ENCODE measurements at places on chromosomes 1 and 21.

- DNase-seq, result no peak
Measured at GRCh38 chr1:3852711-3853485, 4.1 kb downstream of the CEP104 start.

DNA sequence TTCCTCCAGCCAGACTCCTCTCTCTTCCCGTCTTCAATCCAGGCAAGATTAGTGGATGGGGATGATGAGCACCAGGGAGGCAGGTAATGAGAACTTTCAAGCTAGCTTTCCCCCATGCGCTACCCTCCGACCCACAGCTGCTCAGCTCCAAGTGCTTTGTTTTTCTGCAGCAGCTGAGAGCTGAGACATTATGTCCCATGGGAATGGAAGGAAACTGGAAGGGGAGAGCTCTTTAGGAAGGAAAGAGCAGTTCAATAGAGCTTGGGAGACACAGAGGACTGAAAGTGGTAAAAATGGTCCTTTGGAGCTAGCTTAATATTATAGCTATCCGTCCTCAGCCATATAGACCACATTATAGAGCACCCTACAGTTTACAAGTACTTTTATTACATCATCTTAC, 39.8 kb downstream of the RAB3B start:
- DNase-seq, result no peak

DNA sequence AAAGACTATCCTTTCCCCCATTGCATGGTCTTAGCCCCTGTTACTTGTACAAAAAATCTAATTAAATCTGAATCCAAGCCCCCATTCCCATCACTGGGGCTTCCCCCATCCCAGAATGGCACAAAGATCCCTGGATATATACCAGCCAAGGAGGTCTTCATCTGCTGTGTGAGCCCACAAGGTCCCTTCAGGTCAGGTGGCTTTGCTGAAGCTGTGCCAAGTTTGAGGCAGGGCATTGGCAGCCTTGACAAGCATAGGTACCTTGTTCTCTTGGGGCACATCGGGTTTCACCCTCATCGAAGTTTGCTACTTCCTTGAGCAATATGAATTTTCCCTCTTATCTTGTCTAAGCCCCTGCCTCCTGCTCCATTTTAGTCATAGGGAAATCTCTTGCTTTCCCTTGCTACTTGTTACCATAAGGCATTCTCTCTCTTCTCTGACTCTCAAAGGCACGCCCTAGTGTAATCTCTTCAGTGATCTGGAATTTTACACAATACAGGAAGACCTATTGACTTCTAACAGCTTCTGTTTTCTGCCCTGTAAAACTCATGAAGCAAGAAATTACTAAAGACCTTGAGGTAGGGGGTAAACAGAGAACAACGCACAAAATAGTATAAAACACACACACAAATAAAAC, 71.4 kb upstream of the COG2 start:
- DNase-seq, result no peak

DNA sequence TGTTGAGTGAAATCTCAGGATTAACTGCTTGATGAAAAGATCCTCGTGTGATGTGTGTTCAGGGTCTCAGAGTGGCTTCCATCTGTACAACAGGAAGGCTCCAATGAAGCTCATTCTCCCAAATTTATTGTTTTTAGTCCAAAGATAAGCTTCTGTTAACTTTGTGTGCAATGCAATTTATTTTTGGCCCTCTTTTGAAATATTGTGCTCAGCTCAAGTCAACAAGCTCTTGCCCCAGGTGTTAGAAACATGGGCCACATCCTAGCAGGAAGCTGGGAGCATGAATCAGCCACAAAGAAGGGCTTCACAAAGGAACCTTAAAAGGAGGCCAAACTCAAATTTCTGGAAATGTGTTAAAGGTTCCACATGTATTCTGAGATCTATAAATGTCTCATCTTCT, 135.7 kb downstream of the PCP4 start:
- no peak for DNase-seq

DNA sequence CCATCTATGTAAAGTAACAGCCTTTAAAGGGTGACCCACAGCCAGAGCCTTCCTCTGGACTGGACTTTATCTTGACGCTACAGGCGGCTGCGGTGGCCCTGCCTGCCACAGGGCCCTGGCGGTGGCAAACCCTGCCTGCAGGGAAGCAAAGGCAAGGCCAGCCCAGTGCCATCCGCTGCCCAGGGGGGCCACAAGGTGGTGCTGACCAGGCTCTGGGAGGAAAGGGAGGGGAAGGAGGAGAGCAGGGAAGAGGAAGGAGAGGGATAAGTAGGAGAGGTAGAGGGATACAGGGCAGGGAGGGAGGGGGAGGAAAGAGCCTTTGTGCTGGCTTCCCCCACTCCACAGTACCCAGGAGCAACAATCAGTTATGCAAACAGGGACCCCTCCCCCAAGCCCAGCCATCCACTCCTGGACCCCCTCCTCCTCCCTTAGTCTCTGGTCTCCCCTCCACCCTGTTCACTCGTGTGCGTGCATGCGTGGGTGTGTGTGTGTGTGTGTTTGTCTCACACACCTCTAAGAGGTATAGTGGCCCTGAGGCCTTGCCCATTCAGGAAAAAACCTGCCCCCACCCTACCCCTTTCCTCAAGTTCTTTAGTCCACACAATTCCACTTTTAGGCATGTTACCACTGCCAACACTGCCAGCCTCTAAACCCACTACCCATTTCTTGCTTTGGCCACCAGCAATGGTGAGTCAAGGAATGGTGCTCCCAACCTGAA, 30.3 kb downstream of the SSBP3 start:
- no peak for DNase-seq

DNA sequence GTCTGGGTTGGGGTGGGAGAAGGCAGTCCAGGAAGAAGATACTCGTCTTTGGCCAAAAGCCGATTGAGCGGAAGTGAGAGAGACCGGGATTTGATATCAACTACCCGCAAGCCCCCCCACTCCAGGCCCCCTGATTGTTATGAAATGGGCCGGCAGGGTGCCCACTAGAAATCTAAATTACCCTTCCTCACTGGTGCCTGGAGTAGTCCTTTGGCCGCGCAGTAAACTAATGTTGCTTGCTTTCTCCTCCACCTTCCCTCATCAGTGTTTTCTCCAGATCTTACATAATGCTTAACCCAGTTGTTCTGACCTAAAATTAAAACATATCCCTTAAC, 119.2 kb upstream of the BARHL2 start:
- no peak for DNase-seq

DNA sequence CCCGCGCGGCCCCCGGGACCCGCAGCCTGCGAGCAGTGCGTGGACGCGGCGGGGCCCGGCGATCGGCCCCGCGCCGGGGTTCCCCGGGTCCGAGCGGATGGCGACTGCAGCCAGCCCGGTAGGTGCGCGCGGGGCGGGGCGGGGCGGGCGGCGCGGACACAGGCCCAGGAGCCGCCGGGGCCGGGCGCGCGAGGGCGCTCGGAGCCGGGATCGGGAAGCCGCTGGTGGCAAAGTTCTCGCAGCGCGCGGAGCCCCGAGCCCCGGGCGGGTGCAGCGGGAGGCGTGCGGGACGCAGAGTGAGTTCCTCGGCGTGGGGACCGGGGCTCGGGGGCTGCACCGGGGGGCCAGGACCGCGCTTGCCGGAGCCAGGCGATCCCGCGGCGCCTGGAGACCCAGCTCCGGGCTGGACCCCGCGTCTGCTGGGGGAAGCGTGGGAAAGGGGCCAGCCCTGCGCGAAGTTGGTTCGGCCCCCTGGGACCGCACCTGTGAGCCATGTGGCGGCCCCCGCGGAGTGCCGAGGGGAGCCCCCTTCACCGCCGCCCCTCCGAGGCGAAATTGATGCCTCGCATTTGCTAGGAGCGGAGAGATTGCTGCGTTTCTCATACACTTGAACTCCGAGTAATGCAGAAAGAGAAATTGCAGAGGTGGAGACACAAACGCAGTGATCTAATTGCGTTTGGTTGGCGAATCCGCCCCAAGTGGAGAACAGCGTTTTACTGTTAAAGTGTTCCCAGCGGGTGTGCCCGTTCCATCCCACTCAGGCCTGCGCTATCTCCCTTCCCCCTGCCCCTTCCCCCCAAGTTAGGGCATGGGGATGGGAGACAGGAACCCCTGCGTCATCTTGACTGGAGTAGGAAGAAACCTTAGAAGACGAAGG, 228.9 kb upstream of the TMEM51 start:
- DNase-seq, result peak; percentile 72

Data from GM13977 (cell line).